Right forelimb (tissue), 1 donor: ENCODE measurements at places on chromosomes 2 and 18.

- DNase-seq, result no peak
These were observed 227.4 kb upstream of the ZNF804A start for GRCh38 chr2:184370954-184371353.

DNA sequence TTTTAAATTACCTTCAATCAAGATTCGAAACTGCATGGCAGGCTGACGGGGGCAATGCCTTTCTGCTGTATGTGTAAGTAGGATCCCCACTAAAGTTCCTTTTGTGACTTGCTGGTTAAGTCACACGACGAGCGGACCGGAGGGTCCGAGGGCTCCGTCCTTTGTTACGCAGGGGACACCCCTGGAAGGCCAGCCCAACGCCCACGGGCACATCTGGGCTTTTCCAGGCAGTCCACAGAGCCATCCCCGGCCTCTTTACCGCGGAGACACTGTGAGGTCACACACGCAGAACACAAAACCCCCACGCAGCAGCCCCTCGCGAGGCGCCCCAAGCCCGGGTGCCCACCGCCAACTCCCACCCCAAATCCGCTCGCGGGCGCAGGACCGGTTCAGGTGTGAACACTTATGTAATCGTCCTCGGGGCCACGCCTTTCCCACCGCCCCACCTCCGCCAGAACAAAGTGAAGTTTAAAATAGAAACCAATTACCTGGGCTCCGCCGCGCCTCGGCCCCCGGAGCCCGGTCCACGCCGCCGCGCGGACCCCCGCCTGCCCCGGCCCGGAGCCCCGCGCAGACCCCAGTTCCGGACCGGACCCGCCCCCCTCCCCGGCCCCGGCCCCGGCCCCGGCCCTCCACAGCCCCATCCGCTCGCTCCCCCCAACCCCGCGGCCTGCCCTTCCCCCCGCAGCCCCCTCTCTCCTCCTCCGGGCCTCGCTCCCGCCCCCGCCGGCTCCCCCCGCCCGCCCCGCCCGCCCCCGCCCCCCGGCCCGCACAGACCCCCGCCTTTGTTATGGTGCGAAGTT lies 4.2 kb downstream of the ZNF516 start:
- peak; percentile 76 for DNase-seq

DNA sequence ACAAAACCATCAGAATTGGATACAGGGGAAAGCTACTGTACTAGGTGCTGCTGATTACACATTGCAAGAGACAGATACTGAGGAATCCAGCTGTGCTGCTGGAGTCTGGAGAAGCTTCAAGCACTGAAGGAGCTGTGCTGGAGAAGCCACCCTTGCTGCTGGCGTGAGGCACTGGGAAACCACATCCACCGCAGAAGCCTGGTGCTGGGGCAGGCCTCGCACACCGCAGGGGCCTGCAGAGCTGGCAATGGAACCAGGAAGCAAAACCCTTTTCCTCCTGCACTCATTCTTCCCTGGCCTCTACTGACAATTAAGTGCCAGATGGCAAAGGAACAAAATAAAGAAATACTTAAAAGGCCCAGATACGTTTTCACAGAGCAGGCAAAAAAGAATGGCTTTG lies 94.4 kb upstream of the MSH6 start:
- no peak for DNase-seq

GRCh38 chr2:36620321-36620720 lies 22.4 kb upstream of the FEZ2 start:
- no peak for DNase-seq

DNA sequence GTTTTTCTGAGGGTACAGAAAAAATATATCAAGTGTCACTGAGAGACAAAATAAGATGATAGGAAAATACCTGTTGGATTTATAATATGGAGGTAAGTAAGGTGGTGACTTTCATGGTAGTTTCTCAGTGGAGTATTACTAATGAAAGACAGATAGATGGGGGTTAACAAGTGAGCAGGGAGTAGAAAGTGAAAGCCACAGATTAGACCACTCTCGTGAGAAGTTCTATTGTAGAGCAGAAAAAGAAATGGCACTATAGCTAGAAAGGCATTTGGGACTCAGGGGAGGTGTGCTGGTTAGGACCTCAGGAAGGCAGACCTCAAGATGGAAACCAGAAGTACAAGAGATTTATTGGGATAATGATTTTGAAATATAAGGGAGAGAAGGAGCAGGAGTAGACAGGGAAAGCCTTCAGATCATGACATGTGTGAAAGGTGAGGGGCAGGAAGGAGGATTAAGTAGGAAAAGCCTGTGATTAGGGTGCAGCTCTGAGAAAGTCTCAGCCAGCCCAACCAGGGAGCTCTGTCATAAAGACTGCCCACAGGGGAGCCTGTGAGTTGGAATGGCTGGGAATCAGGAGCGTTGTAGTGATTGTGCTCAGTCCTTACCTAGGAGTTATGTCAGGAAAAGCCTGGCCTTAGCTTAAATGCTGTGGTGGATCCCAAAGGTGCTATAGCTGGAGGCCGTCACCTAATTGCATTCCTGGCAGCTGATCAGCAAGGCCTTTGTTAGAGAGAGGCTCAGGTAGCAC lies 198.1 kb downstream of the IKZF2 start:
- DNase-seq, result no peak

GRCh38 chr2:208306291-208306690 lies 40.2 kb downstream of the PIKFYVE start:
- no peak for DNase-seq

- no peak for DNase-seq
These were observed 121.1 kb downstream of the TANC1 start for GRCh38 chr2:159089543-159089942.
